ENCODE measurements at places on chromosomes 2 and 18.

DNA sequence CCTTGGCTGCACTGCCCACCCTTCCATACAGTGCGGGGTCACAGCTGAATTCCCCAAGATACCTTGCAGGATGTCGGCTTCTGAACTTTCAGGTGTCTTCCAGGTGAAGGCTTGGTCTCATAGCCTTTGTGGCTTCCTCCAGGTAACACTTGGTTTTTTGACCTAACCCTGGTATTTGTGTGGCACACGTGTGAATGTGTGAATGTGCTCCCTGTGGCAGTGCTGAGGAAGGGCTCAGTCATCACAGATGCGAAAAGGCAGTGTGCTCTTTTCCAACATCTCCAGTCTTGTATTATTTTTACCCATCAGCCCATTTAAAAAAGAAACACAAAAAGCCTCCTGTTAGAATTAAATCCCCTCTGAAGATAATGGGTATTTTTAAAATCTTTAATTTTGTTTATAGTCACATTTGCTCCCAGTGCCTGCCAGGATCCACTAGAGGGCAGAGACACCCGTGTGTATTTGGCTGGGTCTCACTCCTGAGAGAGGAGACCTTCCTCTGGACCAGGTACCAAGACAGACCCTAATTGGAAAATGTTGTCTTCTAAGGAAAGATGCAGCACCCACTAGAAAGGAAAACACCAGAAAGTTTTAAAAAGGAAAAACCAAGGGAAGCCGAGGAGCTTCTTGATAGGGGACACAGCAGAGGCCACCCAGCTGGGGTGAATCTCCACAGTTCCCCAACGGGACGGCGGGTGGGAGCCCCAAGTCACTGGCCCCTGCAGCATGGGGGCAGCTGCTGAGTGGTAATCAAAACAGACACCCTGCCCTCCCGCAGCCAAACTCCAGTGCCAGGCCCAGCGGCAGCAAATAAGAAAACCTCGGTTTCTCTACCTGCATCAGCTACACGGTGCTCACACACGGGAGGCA, 27.7 kb downstream of the FAM110C start:
- no peak for DNase-seq

DNA sequence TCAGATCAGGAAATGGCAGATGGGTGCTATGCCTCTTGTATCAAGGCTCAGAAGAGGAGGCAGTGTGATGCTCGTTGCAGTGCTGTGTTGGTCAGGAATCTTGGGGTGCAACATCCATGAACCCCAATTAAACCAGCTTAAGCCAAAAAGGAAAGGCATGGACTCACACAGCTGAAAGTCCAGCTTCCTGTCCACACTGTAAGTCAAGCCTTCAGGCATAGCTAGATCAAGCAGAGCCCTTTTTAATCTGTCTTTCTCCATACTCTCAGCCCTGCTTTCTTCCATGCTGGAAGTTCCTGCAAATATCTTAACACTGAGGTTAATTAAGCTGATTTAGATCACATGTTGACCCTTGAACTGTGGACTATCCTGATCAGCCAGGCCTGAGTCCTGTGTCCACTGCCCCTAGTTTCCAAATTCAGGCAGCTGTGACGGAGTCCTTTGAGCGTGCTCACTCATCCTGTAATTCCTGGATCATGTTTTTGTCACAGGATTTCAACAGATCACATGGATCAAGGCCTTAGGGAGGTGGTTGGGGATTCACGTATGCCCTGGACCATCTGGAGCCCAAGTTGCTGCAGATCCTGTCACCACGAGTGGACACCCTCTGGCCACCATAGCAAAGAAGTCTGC, 4.5 kb upstream of the C2orf74 start:
- no peak for DNase-seq

- DNase-seq = no peak
These were observed 125.3 kb downstream of the COL4A4 start for GRCh38 chr2:227038550-227039189.

DNA sequence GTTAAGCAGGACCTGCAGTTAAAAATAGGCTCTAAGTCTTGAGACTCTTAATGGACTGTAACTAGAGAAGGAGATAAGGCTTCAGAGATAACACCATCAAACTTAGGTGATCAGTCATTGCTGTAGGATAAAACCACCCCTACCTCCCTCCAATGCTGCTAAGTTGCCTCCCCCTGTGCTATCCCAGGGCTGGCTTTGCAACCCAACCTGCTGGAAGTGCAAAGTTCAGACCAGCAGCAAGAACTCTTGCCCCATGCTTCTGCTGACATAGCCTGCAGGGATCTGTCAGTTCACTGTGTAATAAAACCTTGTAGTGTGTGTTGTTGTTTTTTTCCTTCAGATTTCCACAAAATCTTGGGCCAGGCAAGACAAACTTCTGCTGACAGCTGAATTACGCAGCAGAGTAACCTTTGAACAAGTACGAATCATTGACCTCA, 57.4 kb upstream of the EPB41L3 start:
- DNase-seq = no peak

DNA sequence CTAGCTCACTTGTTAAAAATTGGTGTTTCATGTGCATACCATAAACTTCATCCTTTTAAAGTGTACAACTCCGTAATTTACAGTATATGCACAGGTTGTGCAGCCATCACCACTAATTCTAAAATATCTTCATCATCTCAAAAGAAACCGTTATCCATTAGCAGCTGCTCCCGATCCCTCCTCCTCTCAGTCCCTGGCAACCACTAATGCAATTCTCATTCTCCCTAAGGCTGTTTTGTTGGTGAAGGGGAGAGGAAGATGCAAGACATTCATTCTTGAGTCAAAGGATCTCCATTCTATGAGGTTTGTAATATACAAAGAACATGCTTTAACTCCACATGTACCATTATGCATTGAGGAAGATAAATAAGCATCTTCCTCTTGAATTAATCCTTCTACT, 48.6 kb downstream of the RNU4ATAC start:
- no peak for DNase-seq

GRCh38 chr2:152432765-152433164, 97.8 kb downstream of the FMNL2 start:
- no peak for DNase-seq

DNA sequence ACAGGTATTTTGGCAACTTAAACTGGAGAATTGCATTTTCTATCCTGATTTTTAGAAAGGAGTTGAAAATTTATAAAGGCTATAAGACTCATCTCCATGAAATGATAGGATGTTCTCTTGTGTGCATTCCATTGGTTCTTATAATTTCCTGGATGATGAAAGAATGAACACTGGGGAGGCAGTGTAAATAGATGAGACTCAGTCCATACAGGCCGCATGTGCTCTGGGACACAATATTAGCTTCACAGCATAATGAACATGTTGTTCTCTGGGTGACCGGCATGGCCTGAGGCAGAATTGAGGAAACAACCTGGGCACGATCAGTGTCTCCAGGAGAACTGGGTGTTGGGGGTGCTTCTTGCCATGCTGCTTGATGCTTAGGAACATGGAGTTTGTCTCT, 38.8 kb downstream of the AOX1 start:
- no peak for DNase-seq

DNA sequence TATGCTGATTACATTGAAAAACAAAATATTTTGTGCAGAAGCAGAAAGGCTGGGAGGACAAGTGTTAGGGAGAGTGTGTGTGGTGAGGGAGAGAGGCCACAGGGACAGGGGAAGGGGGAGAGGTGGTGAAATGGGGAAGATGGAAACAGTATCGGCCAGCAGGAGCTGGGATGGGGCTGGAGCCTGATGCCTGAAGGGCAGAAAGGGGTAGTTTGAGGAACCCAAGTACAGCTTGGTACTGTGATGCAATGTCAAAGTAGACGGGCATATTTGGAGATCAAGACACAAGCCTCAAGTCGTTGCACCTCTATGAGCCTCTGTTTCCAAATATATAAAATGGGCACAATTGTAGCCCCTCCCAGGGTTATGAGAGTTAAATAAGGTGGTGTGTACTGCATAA, 152.1 kb downstream of the LPIN1 start:
- DNase-seq = no peak

DNA sequence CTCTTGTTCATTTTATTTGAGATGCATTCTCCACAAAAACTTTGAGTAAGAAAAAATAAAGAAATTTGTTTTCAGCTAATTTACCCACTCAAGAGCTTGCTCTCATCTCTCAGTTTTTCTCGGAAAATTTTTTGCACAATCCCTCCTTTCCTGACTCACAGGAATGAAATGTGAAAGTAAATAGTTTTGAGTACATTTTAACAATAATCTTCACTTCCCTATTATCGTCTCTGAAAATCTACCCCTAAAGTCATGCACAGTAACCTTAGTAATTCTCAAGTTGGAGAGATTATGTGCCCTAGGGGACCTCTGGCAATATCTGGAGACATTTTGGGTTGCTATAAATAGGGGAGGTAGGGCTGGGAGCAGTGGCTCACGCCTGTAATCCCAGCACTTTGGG, 2.6 kb downstream of the CYB5A start:
- DNase-seq = no peak

DNA sequence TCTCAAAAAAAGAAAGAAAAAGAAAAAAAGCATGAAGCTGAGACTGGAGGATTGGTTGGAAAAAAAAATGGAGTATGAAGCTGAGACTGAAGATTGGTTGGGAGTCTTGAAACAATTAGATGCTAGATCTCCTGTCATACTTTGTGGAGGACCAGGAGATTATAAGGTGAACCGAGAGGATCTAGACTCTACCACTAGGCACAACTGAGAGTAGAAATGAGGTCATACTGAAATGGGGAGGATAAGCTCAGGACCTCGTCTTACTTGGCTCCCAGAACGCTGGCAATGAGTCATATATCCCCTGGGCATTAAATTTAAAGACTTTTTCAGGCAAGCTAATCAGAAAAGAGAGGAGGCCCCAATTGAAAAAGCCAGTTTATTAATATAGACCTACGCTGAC, 3.3 kb upstream of the ORC2 start:
- DNase-seq = no peak

DNA sequence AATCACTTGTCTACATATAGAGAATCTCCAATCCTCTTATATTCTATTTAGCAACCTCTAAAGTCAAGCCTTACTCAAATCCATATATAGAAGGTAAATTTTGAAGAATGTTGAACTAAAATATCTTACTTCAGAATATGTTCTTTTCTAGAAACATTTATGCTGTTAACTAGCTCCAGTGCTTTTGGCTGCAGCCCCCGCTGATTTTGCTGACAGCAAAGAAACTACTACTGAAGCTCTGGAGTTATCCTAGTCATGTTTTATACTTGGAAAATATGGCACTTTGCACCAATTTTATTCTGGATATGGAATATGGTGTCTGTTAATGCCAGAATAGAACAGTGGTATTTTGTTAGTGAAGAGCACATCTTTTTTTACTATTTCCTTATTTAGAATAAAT, 212.4 kb upstream of the FSIP2 start:
- no peak for DNase-seq

DNA sequence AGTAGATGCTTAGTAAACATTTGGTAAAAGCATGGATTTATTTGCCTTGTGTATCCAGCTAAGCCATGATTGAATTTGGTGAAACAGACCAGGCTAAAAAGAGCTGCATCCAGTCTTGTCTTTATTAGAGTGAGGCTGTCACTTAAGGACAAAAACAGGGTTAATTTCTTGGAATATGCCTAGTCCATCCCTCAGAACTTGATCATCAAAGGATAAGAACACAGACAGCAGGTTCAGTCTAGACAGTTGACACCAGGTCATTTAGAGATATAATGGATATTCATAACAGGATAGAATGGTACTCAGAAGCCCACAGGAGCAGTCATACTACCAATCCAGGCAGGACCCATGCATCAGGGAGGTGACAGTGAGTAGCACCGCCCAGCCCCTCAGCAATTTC, 434.9 kb upstream of the ST6GAL2 start:
- no peak for DNase-seq

- DNase-seq = no peak
These were observed 1083.2 kb downstream of the SOCS6 start for GRCh38 chr18:71371951-71372605.

GRCh38 chr2:146572598-146572997, 1272.2 kb upstream of the ACVR2A start:
- no peak for DNase-seq

DNA sequence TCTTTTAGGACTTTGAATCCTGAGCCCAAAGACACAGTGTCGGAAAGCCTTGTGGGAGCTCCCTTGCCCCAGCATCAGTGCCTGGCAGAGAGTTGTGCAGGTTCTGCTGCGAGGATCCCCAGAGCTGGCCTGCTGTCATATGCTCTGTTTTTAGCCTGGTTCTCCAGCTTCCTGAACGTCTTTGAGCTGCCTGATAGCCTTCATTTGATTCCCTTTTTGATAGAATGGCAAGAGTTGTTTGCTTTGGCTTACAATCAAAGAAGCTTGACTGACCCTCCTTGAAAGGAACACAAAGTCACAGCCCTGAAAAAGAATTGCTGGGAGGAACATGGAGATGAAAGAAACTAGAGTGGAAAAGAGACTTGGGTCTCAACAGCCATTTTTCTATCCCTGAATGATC, 95.4 kb downstream of the C1QL2 start:
- no peak for DNase-seq

DNA sequence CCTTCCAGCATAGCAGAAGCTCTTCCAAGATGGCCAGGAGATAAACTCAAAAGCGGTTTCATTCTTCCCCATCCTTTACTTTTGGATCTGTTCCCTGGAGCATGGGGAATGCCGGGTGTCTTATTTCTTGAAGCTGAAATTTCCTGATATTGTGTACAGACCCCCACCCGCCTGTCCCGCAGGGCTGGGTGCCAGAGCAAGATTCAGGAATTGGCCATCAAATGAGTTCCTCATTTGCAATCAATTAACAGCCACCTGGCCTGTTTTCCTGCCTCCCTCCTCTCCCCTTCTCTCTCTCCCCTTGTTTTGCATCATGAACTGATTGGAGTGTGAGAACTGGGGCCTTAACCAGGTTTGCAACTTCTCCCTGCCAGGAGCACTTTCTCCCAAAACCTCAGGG, 202.1 kb downstream of the SH3RF3 start:
- DNase-seq = no peak

DNA sequence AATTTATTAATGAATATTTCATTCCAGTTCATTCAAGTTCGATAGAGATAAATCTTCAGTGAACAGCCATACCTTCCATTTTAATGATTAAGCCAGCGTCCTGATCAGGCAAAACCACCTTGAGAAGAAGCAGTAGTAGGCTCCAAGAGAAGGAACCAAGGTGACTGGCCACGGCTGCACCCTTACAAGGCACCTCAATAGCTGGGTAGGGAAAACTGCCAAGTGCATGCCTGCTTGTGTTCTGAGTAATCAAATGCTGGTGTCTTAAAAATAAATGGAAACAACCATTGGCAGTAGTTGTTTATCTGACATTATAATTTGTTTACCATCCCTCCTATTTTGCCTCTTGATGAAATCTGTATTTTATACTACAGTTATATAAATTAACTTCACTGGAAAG, 10.0 kb upstream of the FEZ2 start:
- no peak for DNase-seq

DNA sequence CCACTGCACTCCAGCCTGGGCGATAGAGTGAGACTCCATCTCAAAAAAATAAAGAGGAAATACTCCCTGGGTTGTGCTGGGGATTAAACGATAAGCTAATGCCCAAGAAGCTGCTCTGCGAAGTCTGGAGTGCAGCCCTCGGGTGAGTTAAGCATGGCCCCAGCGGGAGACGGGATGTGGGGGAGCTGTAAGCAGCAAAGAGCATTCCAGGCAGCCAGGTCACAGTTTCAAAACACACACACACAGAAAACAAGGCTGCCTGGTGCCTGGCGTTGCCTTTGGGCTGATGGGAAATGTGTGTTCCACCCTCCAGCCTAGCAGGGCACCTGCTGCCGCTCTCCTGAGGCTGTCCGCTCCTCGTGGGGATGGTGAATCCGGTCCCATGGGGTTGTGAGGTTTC, 24.1 kb downstream of the ODC1 start:
- no peak for DNase-seq

- no peak for DNase-seq
These were observed 2.3 kb downstream of the SLC3A1 start for GRCh38 chr2:44277541-44277940.

Measured in breast epithelium (tissue), 4 donors.